ENCODE measurements at places on chromosomes 2 and 18.

- DNase-seq = no peak
Measured at GRCh38 chr2:45925636-45926366, 274.3 kb downstream of the PRKCE start.

GRCh38 chr2:230874456-230874855 lies 9.7 kb downstream of the ITM2C start:
- no peak for DNase-seq

GRCh38 chr2:182391443-182391842 lies 35.4 kb downstream of the PDE1A start:
- DNase-seq = no peak

GRCh38 chr2:219562049-219563020 lies 9.0 kb downstream of the OBSL1 start:
- DNase-seq = no peak

DNA sequence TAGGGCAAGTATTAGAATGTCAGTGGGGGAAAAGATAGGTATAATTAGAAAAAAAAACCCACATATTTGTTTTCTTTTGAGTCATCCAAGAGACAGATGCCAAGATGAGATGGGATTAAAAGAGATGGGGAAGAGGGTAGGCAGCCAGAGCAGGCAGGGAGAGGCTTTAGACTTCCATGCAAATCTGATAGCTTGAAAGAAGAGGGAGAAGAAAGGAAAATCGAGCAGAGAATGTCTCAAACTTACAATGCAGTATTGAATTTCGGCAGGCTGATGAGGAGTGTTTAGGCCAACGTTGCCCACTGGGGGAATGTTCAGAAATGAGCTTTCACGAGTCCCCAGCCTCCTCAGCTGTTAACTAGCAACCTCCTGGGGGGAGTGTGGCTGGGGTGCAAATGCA lies 91.3 kb downstream of the SPATS2L start:
- DNase-seq = no peak

GRCh38 chr2:8636041-8636491 lies 45.8 kb upstream of the ID2 start:
- no peak for DNase-seq

DNA sequence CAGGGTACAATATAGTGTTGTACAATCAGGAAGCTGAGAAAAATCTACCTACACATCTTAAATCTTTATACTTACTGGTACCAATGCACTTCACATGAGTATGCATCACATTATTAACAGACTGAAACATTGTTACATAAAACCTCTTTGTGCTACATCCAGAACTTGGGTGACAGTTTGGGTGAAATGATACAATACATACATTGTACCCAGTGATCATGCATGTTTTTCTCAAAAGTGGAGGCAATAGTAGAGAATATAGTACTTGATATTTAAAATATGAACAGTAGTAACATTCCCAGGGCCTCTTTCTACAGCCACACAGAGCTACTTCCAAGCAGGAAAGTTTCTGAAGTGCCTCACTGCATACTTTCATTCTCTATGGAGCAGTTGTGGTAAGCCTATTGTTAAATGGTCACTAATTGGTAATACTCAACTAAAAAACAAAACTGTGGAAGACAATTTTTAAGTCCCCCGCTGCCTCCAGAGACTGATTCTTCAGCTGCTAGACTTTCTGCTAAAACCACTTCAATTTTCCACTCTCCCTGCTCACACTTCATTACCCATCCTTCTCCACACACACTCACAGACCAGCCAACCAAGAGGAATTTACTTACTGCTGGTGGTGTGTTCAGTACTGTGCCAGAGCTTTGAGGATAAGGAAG lies 22.9 kb upstream of the GRB14 start:
- DNase-seq = no peak

DNA sequence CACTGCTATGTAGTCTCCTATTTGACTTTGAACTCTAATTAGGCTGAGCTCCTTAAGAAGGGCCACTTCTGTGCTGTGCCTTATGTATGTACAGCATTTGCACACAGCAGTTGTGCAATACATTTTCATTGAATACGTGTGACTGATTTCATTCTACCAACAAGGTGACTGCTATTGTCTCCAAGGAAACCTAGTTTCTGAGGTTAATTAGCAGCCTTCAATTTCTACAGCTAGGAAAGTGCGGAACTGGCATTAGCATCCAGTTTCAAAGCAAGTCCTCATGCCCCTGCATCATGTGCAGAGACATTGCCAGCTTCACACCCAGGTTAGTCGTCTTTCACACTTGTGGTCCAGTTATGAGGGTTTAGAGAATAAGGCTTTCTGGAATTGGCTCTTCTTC lies 58.6 kb downstream of the NCK2 start:
- DNase-seq = no peak

DNA sequence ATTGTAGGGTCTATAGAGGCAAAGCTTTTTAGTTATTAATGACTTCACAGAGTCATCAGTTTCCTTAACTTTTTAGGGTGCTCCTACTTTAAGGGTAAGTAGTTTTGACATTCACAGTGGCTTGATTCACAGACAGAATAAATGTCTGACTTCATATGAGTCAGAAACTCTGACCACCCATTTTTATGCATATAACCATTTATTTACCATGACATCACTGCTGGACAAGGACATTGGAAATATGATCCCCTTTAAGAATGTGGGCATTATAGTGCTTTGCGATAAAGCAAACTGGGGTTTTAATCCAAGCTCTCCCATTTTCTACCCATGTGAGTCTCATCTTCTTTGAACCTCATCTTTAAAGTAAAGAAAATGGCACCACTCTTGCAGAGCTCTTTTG lies 162.0 kb upstream of the MC4R start:
- no peak for DNase-seq

DNA sequence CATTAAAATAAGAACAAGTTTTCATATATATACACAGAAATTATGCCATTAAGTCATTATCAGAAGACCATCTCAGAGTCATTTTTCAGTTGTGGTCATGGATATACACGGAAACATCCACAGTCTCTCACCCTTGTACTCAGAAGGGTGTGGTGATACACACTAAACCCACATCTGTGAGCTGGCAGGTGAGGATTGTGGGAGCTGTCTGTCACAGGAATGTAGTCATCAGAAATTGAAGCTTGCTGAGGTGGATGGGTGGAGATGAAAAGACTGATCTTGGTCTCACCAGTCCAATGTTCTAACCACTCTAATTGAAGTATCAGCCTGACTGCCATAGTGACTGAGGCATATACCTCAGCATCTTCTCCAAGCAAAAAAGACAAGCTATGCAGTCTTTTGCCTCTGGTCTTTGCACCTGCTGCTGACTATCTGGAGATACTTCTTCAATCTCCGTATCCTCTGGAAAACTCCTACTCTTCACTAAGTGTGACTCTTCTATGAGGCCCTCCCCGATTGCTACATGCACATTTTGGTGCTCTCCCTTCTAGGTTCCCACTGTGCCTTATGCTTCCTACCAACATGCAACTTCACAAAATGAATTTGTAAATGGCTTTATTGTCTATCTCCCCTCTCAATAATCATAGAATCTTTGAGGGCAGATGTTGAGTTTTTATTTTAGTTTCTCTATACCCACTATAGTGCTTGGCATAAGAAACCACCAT lies 232.8 kb downstream of the DYM start:
- DNase-seq = peak; percentile 3

DNA sequence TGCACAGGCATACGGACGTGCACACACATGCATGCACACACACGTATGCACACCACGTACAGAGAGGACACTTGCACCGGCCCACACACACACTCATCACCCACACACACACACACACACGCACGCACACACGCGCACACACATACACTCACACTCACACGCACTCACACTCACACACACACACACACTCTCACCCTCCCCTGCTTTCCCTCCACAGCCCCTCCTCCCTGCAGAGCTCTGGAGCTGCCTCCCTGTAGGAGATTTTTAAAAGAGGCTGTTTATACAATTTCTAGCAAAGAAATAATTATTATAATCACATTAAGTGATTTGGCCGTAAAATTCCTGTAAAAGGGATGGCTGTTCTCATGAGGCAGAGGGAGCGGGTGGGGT lies 36.5 kb upstream of the SNED1 start:
- DNase-seq = no peak

DNA sequence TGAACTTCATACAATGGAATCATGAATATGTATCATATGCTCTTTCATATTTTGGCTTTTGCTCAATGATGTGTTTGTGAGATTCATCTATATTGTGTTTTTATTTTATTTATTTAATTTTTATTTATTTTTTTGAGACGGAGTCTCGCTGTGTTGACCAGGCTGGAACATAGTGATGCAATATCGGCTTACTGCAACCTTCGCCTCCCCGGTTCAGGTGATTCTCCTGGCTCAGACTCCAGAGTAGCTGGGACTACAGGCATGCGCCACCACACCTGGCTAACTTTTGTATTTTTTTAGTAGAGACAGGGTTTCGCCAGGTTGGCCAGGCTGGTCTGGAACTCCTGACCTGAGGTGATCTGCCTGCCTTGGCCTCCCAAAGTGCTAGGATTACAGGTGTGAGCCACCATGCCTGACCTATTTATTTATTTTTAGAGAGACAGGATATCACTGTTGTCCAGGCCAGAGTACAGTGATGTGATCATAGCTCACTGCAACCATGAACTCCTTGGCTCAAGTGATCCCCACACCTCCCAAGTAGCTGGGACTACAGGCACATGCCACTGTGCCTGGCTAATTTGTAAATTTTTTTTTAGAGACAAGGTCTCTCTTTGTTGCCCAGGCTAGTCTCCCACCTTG lies 74.5 kb downstream of the TET3 start:
- no peak for DNase-seq

GRCh38 chr18:49638891-49639557 lies 77.2 kb downstream of the LIPG start:
- DNase-seq = no peak

GRCh38 chr18:59779979-59780378 lies 82.8 kb upstream of the CCBE1 start:
- DNase-seq = no peak

GRCh38 chr2:172804423-172804822 lies 68.8 kb downstream of the RAPGEF4 start:
- no peak for DNase-seq

DNA sequence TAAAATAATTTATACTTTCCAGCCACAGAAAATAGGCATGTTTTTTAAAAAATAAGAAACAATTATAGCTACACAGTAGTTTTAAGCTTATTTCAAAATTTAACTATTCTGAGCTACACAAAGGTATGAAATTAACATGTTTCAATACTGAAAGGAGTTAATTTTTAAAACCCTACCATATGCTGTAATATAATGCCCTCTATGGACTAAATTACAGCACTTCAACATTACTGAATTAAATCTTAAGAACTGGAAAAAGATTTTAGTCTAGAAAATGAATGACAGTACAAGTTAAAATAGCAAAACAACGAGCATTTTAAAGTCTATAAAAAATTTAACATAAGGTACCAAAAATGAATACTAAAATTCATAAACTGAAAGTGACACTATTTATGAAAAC lies 36.3 kb downstream of the RTN4 start:
- no peak for DNase-seq

DNA sequence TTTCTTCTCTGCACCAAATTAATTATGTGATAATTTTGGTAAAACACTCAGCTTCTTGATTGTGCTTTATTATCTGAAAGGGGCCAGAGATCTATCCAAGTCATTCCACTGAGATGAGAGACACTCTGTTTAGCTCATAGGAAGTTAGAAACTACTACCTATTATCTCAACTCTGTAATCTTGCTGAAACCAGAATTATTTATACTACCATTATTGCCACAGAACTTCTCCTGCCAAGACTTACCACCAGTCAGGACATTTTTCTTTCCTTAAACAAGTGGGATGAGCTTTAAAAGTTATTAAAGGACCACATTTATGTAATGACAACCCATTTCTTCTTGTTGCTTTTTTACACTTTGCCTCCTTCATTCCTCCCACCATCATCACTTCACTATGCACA lies 855.6 kb upstream of the PIK3C3 start:
- no peak for DNase-seq

DNA sequence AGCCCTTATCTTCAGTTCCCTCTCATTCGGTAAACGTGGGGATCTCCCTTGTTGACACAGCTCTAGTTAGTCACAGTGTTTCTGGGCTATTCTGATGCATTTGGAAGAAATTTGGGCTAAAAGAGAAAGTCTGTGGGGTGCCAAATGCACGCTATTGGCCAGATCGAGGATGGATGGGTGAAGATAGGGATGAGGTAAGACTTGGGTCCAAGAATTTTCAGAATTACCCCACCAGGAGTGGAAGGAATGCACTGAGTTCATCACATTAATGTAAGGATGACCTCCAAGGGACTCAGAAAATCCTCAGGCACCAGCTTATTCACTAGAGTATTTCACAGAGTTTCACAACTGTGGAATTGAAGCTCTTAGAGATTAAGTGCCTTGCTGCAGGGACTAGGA lies 49.3 kb downstream of the NRP2 start:
- DNase-seq = no peak

DNA sequence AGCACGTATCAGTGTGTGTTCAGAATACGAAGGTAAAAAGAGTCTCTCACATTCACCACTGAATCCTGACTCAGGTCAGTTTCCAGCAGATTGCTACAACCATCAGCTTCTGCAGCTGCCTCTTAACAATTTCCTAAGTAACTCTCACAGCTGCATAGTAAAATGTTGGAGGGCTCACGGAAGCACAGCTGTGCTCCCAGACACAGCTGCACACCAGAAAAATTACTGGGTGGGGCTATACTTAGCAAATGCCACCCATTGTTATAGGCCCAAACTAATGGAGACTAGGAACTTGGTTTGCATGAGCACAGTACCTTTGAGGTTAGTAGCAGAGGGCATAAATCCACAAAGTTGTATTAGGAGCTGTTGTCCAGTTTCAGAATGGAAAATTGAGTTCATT lies 153.9 kb upstream of the ERBB4 start:
- DNase-seq = no peak

- no peak for DNase-seq
Measured at GRCh38 chr2:204538182-204539018, 6.9 kb upstream of the PARD3B start.

- DNase-seq = no peak
Measured at GRCh38 chr18:49726675-49726963, 86.7 kb downstream of the ACAA2 start.

DNA sequence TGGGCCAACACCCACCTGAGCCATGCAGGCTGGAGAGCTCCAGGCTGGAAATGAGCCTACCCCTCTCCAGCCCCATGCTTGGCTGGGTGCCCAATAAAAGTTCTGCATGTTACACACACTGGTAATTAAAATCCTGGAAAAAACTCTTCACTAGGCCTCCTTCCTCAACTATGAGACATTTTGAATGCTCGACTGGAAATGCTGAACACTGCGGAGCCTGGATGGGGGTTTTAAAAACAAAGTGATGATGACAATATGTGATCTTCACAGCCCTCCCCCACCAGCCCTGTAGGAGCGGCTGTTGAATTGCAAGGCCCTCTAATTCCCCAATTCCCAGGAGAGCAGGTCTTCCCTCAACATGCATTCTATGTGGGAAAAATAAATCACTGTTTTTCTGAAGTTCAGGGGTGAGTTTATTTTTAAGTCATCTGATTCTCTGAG lies 179.2 kb downstream of the TTC32 start:
- DNase-seq = no peak

GRCh38 chr18:65206551-65207260 lies 544.1 kb upstream of the CDH7 start:
- no peak for DNase-seq

GRCh38 chr2:1621041-1621440 lies 123.3 kb downstream of the PXDN start:
- DNase-seq = no peak

- DNase-seq = no peak
Measured at GRCh38 chr2:226497146-226497909, 302.3 kb downstream of the IRS1 start.

Data from NK-92 treated with Interleukin-12 subunit alpha and Interleukin-12 subunit beta, amount 100 ng/mL, for 24 hours (cell line).